Activated naive CD4-positive, alpha-beta T cell treated with anti-CD3 and anti-CD28 coated beads for 36 hours (primary cell): ENCODE measurements at places on chromosomes 13 and 19. TPM values are rescaled to one million over a fixed set of nuclear protein-coding genes. Genes with fewer than 3 reads are reported as not detected.

MARK4 gene
- total RNA-seq: 15.7 TPM

ZNF616 gene
- total RNA-seq: 7.6 TPM

IQCN gene
- total RNA-seq: 0.19 TPM

CYP2F1 gene
- not detected for total RNA-seq

- no peak for DNase-seq
- H3K27ac ChIP-seq: no peak overlapping the region
- no peaks in the 10 kb centered on the region for H3K4me1 ChIP-seq
- no peaks in the 10 kb centered on the region for H3K27me3 ChIP-seq
- no peaks in the 10 kb centered on the region for H3K36me3 ChIP-seq
These were observed 1403.5 kb downstream of the PCDH9 start for GRCh38 chr13:65826657-65827056.

DNA sequence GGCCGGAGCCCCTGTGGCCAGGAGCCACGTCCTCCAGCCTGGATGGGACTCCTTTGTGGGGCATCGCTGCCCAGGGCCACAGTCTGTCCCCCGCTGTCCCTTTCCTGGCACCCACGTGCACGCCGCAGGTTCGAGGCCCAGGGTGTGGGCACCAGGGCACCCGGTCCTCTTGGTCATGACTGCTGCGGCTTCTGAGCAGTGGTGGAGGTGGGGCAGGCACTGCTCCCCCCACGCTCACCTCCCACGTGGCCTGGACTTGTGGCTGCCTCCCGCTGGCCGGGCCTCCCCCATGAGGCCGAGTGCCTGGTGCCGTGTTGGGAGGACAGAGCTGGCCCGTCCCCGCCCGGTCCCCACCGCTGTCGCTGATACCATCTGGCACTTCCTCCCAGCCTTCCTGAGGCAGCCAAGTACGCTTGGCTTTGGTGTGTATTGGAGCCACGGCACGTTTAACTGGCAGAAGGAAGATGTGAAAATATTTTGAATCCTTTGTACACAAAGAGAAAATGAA is 12.8 kb downstream of the SPPL2B start:
- no peaks in the 10 kb centered on the region for H3K27me3 ChIP-seq
- peaks cover 7% of the 10 kb centered on the region for H3K36me3 ChIP-seq
- DNase-seq: no peak
- no peak overlapping the region for H3K27ac ChIP-seq
- no peaks in the 10 kb centered on the region for H3K4me1 ChIP-seq

- no peaks in the 10 kb centered on the region for H3K36me3 ChIP-seq
- peak; percentile 3 for DNase-seq
- no peak overlapping the region for H3K4me3 ChIP-seq
- H3K27ac ChIP-seq: no peak overlapping the region
These were observed 1308.4 kb downstream of the SLITRK5 start for GRCh38 chr13:88979465-88980175.

DNA sequence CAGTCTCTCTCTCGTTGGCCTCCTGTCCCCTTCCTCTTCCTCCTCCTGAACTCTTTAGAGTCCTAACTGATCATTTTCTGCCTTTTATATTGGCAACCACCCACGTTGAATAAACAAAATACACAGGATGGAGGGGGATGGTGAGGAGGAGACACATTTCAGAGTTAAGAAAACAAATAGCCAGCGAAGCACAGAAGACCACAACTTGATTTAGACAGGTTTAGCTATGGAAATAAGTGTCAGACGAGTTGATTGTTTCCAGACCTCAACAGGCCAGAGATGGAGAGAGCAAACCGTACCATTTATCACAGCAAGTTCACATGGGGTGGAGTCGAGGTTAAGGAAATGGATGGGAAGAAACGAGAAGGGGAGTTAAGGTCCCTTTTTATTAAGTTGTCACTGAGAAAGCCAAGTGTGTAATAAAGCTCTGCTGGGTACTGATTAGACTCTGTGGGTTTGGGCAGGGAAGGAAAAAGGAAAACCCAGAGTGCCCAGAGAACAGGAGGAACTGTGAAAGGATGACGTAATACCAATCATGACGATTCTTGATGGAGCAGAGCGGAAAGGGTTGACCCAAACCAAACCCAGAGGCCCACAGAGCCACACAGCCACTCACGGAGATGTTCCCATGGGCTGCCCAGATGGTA is 11.1 kb upstream of the SERP2 start:
- no peaks in the 10 kb centered on the region for H3K4me1 ChIP-seq
- H3K36me3 ChIP-seq: no peaks in the 10 kb centered on the region
- no peak overlapping the region for H3K27ac ChIP-seq
- no peak overlapping the region for H3K4me3 ChIP-seq

- peak overlapping the region; percentile 38 for H3K4me3 ChIP-seq
- peaks cover under 1% of the 10 kb centered on the region for H3K36me3 ChIP-seq
- H3K27ac ChIP-seq: no peak overlapping the region
- peaks cover 42% of the 10 kb centered on the region for H3K4me1 ChIP-seq
These were observed 5.0 kb upstream of the LENG1 start for GRCh38 chr19:54164369-54165068.
